Stimulated activated CD4-positive, alpha-beta T cell treated with anti-CD3 and anti-CD28 coated beads, Interleukin-2, amount 100 ng/mL, for 24 hours (primary cell): ENCODE measurements at places on chromosomes 11 and 22.

DNA sequence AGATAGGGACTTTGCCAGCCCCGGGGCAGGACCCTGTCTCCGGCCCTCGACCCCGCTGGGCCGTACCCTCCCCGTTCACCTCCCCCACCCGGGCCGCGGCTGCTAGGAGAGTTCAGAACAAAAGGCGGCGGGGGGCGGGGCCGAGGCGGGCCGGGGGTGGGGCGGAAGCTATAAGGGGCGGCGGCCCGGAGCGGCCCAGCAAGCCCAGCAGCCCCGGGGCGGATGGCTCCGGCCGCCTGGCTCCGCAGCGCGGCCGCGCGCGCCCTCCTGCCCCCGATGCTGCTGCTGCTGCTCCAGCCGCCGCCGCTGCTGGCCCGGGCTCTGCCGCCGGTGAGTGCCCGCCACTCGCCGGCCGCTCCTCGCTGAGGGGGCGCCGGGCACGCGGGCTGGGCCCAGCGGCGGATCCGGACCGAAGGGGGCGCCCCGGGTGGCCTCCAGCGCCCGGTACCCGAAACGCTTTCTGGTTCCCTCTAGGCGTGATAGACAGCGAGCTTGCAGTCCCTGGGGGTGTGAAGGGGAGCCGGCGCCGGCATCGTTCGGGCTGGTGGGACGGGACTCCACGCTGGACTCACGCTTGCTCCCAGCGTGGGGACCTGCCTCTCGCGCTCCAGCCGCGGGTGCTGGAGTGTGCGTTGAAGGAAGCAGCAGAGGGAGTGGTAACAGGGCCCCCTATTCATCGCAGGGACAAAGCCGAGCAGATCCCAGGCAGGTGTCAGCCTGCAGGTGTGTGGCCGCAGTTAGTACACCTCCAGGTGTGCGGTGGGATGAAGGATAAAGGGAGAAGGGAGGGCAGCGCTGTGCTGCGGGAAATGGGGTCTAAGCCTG, at the start of gene MMP11:
Gene MMP11, plus strand, starts transcription at position 201 of the 825 bp plus-strand sequence. Its CDS starts 22 bp downstream, at position 223.
- DNase-seq = peak; percentile 66

GRCh38 chr11:14267861-14268635, 90.9 kb downstream of the RRAS2 start:
- DNase-seq = no peak

DNA sequence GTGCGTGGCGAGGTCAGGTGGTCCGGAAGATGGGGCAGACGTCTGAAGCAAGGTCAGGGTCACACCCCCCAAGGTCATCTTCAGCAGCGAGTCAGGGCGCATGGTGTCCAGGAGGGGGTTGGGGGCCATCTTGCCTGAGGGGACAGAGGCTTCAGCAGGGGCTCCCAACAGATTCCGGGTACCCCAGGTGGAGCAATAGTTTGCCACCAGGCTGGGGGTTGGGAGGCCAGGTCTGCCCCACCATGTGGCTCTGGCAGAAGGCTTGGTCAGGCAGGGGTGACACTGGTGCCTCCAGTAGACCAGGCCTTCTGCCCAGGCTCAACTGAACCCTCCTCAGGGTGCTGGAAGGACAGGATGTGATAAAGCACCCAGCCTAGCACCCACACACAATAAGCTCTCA, 5.9 kb downstream of the ATG2A start:
- DNase-seq = no peak

GRCh38 chr11:104091281-104092096, 55.0 kb downstream of the DDI1 start:
- DNase-seq = no peak

DNA sequence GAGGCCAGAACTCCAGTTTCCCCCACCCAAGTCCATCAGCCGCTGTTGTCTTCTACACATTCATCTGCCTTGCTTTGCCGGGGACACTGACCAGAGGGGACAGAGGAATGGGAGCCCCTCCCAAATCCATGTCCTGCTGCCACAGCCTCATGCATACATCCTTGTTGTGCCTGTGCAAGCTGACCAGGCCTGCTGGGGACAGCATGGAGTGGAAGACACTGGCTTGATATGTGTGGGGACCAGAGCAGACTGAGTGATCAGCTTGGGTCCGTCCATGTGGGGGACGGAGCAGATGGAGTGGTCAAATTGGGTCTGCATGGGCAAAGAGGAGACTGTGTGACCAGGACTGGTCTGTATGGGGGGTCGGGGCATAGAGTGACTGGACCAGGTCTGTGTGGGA, 43.8 kb downstream of the KCNC1 start:
- no peak for DNase-seq

DNA sequence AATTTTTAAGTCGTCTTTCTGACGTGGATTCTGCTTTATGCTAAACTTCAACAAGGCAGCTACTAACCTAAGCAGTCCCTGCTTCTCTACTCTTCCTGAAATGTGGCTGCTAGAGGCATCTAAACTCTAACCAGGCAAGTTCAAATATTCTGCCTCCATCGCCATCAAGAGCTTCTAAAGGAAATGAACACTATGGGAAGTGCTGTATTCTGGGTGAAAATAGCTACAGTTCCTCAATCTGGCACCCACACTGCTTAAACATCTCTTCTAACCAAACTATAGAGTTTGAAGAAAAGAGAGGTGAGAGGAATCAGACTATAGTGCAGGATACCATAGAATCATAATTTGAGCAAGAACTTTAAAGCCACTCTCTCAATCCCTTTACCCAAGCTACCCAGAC, 6.3 kb downstream of the NRIP3 start:
- no peak for DNase-seq

DNA sequence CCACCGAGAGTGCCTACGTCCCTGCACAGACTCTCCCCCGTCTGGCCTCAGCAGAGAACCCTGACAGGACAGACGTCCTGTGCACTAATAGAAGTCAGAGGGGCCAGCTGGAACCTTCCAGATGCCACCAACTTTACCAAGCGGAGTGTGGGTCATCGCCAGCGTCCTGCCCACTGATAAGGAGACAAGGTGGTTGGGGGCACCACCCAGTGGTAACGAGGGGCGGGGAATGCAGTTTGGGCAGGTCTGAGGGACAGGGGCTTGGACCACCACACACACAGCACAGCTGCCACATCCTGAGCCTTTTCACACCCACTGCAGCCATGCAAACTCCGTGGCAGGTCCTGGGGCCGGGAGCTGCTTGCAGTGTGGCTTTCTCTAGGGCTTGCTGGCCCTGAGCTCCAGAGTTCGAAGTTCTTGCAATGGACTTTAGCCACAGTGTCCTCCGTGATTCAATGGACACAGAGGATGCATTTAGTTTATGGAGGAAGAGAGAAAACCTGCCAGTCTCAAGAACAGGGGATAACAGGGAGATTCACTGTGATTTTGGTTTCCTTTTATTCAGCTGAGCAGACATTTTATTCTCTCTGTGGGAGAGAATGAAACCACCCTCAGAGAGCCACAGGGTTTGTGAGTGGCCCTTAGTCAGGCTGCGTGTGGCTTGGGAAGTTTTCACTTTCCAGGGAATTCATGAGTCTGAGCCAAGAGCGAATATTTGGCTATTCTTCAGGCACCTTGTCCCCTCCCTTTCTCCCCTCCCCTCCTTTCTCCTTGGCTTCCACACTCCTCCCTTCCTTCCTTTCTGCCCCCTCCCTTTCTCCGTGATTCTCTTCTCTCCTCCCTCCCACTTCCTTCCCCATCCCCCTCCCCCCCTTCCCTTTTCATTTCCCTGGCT, 13.1 kb downstream of the MRGPRG start:
- no peak for DNase-seq

DNA sequence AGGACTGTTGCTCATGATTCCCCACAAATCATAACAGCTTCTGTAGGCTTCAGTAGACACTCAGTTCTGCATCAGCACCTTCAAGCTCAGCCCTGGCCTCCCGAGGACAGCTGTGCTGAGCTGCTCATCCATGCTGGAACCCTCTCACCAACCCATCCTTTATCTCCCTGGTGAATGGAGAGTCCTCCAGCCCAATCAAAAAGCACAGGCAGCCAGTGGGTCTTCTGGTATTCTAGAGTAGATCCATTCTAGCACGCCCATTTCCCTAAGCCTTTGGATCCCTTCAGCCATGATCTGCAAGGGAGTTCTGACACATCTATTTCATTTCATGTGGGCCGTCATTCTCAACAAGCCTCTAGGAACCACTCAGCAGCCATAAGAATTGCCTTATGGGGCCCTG, 44.6 kb upstream of the SPATA19 start:
- no peak for DNase-seq

GRCh38 chr22:46019351-46019750, 42.4 kb upstream of the WNT7B start:
- no peak for DNase-seq

DNA sequence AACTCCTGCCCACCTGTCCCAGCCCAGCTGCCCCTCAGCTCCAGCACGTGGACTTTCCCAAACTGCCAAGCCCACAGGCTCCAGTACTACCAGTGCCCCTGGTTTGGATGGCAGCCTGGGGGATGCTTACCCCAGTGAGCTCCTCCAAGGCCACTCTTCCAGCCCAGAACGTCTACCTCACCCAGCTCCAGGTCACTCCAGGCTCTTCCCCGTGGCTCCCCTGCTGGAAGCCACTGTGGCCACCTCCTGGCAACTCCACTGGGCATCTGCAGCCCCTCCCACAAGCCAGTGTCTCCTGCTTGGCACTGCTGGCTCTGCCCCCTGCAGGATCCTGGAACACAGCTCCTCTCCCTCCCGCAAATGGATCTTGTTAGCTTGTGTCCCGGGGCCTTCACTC, 29.3 kb downstream of the LMO1 start:
- no peak for DNase-seq

- DNase-seq = no peak
These were observed 179.0 kb upstream of the LARGE1 start for GRCh38 chr22:34099278-34099677.

GRCh38 chr11:19328586-19329311, 88.0 kb upstream of the E2F8 start:
- DNase-seq = no peak

DNA sequence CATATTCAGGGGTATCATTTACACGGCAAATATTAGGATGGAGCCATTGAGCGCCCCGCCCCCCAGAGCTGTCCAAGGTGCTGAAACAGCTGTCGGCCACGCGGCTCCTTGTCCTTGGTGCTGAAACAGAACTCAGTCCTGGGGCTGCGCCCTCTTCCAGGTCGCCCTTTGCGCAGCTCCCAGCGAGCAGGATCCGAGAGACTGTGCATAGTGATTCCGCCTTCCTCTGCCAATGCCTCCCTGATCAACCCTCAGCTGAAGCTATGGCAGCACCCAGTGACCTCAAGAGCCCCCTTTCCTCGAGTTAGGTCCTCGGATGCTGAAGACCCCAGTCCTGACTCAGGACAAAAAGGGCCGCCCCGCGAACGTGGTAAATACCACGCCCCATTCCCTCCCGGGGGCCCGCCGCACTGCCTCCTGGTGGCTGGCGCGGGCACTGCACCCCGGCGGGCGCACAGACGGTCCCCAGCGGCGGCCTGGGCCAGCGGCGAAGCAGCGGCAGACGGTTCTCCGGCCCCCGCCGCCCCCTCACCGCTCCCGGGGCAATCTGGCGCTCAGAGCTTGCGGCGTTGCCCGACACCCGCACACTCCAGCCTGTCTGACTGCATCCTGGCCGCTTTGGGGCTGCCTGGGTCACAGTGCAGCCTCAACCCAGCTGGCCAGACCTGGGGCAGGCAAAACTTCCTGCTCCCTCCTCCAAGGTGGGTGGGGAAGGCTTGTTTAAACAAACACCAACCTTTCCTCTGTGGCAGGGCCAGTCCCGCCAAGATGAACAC, 13.4 kb downstream of the SYT7 start:
- peak; percentile 82 for DNase-seq

- DNase-seq = no peak
These were observed 21.2 kb downstream of the PACSIN2 start for GRCh38 chr22:42993651-42994275.

GRCh38 chr11:34519595-34520235, 6.1 kb upstream of the ELF5 start:
- no peak for DNase-seq

DNA sequence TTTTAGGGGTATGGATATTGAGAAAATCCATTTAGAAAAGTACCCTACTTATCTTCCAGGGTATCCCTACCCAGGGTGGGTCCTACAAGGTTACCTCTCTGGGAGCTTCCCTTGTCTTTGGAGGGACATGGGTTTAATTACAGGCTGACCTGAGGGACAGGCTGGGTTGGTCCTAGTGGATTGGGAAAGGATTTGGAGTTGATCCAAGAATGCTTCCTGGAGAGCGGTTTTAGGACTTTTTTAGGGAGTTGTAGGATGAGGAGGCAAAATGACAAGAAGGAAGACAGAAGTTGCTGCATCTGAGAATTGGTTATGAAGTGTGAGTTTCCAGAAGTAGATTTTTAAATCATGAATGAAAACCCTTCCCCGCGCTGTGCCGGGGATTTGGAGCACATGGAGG, 61.8 kb upstream of the CRTAM start:
- DNase-seq = no peak

DNA sequence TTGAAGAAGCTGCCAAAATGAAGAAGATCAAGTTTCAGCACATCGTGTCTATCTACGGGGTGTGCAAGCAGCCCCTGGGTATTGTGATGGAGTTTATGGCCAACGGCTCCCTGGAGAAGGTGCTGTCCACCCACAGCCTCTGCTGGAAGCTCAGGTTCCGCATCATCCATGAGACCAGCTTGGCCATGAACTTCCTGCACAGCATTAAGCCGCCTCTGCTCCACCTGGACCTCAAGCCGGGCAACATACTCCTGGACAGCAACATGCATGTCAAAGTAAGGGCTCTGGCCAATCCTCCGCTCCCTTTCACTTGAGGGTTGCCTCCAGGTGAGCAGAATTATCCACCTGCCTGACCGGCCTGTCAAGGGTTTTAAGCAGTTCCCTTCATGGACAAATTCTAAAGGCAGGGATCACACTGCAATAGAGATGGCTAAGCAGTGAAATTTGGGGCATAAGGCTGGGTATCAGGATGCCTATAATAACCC, 6.0 kb downstream of the ANKK1 start:
- no peak for DNase-seq

DNA sequence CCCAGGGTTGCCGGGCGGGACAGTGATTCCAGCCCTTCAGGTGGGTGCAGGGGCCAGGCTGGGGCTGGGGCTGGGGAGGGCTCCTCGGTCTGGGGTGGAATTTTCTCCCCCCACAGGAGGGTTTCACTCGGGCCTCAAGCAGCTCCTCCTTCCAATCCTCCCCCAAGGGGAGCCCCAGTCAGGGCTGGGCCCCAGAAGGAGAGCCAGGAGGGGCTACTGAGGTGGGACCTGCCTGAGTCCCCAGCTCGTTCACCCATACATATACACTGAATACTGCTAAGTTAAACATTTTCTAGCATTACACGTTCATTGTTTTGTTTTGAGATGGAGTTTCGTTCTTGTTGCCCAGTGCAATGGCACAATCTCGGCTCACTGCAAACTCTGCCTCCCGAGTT, 1.5 kb upstream of the CRACR2B start:
- DNase-seq = no peak

DNA sequence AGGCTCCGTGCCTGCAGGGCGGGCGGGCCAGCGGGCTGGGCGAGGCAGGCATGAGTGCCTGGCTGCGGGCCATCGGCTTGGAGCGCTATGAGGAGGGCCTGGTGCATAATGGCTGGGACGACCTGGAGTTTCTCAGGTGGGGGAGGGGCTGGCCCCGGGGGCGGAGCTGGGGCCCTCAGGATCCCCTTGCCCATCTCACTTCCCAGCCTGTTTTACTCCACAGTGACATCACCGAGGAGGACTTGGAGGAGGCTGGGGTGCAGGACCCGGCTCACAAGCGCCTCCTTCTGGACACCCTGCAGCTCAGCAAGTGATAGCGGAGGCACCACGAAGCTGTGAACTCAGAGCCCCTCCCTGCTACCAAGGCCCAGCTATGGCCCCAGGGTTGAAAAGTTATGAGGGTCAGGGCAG, 5.9 kb downstream of the PHOX2A start:
- DNase-seq = peak; percentile 62

GRCh38 chr11:36628765-36629244, 30.8 kb upstream of the RAG2 start:
- no peak for DNase-seq
